Activated CD8-positive, alpha-beta T cell treated with anti-CD3 and anti-CD28 coated beads, Interleukin-2, amount 10 ng/mL, durations not matched to agents 7 days and 5 days (primary cell): ENCODE measurements at places on chromosomes 12 and 14.
A peak's percentile ranks its signal among the peaks of the same experiment; 100 is the strongest.

DNA sequence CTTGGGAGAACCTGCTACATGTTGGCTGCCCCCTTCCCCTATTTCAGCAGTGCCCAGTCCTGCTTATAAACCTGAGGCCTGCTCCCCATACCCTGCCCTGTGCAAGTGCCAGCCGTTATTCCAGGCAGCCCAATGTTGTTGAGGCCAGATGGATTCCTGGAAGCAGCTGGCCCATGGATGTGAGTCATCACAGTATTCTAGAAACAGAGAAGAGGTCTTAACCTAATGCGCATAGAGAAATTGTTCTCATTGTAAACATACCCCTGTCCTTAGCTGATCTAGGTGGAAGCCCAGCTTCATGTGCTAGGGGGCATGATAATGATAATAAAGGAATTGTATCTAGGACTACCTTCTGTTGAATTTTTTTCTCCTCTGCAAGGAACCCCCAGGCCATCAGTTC, 69.7 kb downstream of the TSPAN11 start:
- DNase-seq = no peak

- DNase-seq = no peak
Measured at GRCh38 chr12:78470354-78471195, 394.0 kb upstream of the SYT1 start.

GRCh38 chr14:32192712-32193373, 9.0 kb upstream of the RNU6-7 start:
- no peak for DNase-seq

DNA sequence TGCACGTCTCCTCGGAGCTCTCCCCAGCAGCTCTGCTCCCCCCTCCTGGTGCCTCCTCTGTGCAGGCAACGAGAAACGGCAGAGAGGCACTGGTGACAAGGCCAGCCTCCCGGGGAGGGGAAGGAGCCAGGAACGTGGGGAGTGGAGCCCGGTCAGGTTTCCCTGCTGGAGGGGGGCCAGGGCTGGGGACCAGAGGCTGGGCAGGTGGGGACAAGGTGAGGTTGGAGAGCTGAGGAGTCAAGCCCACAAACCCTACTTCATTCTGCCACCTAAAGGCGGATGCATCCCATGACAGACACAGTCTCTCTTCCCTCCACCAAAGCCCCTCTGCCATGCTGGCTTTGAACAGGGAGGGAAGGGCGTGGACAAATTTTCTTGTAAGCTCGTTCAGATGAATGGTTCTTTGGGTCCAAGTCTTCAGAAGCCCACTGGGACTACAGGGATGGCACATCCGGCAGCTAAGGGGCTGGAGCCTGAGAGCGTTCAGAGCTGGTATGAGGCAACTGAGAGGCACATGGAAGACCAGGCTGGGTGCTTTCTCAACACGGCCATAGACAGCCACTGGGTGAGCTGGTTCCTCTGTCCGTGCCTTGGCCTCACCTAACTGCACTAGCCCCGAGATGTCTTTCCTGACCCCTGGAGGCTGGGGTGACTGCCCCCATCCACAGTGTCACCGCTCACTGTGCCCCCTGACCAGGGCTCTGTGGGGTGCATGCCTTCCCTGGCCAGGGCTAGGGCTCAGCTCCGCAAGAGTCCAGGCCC, 105.9 kb downstream of the RBM19 start:
- DNase-seq = no peak

GRCh38 chr12:5720381-5721005, 224.6 kb downstream of the ANO2 start:
- DNase-seq = no peak

DNA sequence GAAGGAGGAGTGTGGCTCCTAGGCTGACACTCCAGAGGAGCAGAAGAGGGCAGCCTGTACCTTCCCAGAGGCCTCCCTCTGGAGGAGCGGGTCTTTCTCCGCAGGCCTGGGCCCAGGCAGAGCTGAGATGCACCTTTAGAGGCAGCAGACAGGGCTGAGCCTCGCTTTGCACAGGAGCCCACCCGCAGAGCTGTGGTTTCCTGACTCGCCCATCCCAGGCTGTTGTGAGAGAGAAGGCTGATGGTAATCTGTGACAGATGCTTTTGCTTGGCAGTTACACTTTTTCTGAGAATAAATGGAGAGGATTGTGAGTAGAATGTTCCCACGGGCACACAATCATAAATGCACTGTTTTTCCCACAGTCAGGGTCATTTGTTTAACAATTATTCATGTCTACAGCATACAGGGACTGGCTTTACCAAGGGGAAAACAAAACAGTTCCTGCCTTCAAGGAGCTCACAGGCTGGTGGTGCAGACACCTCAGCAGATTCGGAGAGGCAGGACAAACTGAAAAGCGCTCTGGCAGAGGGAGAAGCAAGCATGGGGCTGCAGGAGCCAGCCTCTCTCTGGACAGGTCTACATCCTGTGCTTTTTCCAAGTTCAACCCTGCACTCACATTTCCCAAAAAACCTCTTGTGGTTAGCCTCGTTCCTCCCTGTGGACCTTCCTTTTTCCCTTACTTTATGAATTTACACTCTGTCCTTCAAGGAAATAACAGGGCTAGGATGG, 13.9 kb downstream of the EVL start:
- peak; percentile 94 for DNase-seq

DNA sequence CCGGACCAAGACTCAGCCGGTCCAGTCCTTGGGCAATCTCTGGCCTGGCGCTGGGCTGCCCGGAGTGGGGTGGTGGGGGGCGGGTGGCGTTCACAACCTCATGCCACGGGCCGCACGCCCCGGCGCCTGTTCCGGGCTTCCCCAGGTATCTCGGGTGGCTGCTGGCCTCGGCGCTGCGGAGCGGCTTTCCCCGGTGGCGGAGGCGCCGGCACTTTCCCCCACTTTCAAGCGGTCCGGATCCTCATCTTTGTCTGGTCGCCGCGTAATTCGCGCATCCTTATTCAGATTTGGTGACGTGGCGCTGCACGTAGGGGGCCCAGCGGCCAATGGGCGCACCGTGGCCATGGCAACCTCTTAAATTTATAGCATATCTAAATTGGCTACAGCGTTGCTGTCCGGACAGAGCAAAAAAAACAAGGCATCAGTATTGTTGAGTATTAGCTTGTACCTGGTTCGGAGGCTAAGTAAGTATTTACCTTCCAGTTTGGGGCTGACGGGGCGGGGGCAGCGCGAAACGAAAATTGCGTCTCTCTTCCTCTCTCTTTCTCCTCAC, at the start of gene LHX5:
Gene LHX5 (minus strand): TSS at position 253 of the 553 bp plus-strand sequence. CDS start 373 bp downstream, outside the sequence.
- DNase-seq = no peak

DNA sequence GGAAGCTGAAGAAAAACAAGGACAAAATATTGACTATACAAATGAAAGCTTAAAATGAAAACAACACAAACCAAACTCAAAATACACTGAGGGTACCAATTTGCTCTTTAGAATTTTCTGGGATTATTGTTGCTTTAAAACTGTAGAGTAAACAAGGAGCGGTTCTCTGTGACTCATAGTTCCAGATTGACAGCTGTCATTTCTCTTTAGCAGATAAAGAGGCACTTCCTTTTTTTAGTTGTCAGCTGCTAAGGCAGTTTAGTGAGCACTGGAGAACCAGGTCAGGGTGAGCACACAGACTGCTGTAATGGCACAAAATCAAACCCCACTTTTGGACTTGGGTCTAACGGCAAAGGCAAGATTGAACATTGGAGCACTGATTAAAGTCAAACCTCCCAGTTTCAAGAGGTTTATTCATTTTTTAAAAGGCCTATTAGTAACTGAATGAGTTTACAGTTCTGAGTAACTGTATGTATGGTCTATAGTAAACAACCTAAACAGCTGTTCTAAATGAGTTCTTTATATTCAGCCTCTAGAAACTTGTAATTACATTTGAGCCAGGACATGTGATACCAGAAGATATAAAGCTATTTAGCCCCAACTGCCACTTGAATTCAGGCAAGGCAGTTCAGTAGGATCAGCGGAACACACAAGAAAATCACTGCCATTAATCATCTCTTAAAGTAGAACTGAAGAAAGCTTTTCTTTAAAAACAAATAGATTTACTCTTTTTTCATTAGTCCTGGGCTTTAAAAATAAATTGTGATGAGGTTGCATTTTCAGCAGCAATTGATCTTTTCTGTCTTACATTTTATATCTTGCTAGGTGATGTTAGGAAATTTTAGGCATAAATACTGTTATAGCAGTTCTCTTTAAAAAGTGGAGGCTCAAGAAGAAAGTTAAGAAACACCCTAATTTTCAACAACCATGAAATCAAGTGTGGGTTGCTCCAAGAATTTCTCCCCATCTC, 71.7 kb upstream of the PRICKLE1 start:
- no peak for DNase-seq

GRCh38 chr14:86038387-86039042, 508.6 kb downstream of the FLRT2 start:
- peak; percentile 60 for DNase-seq

DNA sequence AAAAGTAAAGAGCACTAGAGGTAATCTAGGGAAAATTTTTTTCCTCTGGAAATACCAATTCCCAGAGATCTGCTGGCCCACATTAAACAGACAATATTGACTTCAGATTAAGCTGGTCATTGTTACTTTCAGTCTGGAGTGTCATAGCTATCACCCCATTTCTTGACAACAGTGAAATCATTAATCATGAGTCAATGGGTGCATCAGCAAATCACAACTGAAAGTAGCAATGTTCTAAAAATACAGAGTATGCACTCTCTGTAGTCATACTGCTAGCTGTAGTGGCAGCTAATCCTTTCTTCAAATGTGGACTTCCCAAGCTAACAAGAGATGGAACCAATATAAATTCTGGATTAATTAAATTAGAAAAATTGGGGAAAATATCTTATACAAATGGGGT, 129.9 kb downstream of the CPNE8 start:
- DNase-seq = no peak

- DNase-seq = peak; percentile 50
Measured at GRCh38 chr12:131950182-131950913, 606 bp downstream of the EP400 start.

- no peak for DNase-seq
Measured at GRCh38 chr12:119249383-119250155, 70.8 kb downstream of the HSPB8 start.

- DNase-seq = no peak
Measured at GRCh38 chr12:48956279-48957140, 777 bp downstream of the ARF3 start.

DNA sequence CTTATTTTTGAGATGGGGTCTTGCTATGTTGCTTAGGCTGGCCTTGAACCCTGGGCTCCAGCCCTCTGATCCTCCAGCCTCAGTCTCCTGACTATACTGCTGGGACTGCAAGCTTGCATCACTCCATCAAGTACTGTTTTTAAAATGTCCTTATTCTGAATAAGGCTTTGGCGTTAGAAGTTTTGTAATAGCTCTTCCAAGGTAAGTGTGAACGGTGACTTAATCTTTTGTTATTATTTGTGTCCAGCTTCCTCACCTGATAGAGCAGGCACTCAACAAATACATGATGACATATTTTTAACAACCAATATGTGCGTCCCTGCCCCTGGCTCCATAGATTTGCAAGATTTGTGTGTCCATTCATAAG, 1.4 kb downstream of the C1RL start:
- DNase-seq = no peak

GRCh38 chr14:45587142-45587541, 334.1 kb upstream of the MIS18BP1 start:
- DNase-seq = no peak

DNA sequence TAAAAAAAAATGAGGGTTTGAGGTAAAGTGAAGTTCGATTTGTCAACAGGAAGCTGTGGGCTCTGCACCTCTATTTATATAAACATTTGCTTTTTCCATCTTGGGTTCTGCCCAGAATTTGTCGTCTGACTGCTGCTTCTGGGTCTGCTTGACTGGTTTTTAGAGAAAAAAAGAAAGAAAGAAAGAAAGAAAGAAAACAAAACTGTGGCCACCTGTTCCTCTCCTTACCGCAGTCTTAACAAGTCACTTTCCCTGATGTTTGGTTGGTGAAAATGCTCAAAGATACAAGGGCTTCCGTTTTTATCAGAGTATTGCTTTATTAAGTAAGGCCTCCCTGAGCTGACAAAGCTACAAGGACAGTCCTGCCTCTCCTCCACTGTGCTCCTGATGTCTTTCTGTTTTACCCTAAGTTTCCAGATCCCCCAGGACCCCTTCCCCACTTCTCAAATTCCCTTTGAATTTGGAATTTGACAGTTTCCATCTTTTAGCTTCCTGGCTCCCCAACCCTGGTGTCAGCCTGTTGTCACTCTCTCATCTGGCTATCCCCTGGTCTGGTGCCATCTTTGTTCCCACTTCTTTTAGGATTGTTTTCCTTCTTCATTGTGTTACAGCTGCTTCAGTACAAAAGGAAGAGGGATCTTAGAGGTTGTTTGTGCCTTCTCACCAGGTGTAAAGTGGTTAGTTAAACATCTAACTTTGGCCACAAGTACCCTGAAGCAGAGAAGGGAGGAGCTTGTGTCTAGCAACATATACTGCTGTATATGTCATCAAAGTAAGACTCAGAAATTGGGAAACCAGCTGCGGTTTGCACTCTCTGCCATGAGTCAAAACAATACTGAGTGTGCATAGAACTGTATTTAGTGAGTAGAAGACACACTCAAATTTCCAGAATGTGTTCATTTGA, 18.0 kb downstream of the MFAP5 start:
- peak; percentile 81 for DNase-seq

- DNase-seq = no peak
Measured at GRCh38 chr14:39665075-39665475, 232.8 kb upstream of the FBXO33 start.

- no peak for DNase-seq
Measured at GRCh38 chr12:49496417-49497360, 42.1 kb upstream of the KCNH3 start.

GRCh38 chr12:8639936-8640335, 22.7 kb downstream of the MFAP5 start:
- DNase-seq = no peak

GRCh38 chr12:44765796-44766195, 110.3 kb downstream of the NELL2 start:
- no peak for DNase-seq

DNA sequence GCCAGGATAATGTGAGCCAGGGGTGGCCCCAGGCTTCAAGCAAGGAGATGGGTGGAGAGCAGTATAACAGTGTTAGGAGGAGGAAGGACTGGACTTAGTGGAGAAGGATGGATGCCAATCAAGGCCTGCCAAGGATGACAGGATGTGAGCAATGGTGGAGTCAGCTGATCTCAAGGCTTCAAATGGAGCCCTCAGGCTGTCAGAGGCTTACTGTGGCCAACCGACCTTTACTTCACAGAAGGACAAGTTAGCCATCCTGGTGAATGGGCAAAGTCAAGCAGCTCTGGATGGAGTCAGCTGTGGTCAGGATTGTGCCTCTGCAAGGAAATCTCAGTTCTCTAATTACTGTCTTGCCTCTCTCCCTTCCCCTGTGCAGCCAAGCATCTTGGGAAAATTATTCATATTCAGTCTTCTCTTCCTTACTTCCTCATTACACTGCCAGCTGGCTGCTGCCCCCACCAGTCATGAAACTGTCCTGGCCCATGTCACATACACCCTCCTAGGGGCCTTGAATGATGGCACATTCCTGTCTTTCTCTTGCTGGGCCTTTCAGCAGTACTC, 7.6 kb upstream of the STAT6 start:
- DNase-seq = no peak

- no peak for DNase-seq
Measured at GRCh38 chr12:10268037-10268436, 39.6 kb upstream of the KLRD1 start.

GRCh38 chr14:65927931-65928356, 515.4 kb downstream of the FUT8 start:
- peak; percentile 91 for DNase-seq

GRCh38 chr12:94534278-94534677, 74.6 kb upstream of the CEP83 start:
- no peak for DNase-seq
